ENCODE measurements at places on chromosomes 3 and 15. TPM values are rescaled to one million over a fixed set of nuclear protein-coding genes. Genes with fewer than 3 reads are reported as not detected.

The SPINK8 gene
- total RNA-seq, result not detected

The TMC3 gene
- total RNA-seq, result 0.48 TPM

The KLF15 gene
- total RNA-seq, result 1.7 TPM

The HYKK gene
- 2.2 TPM for total RNA-seq

The MKRN3 gene
- 13.5 TPM for total RNA-seq

The RARB gene
- 30.3 TPM for total RNA-seq

The VPS13C gene
- total RNA-seq, result 60.2 TPM

The TRIM42 gene
- total RNA-seq, result 2.2 TPM

The NCKIPSD gene
- 7.9 TPM for total RNA-seq

The IL1RAP gene
- 107 TPM for total RNA-seq

The FETUB gene
- 1.2 TPM for total RNA-seq

The SH3GL3 gene
- 24.8 TPM for total RNA-seq

The CPEB1 gene
- total RNA-seq, result 9.9 TPM

The SERINC4 gene
- total RNA-seq, result not detected

The GPR62 gene
- not detected for total RNA-seq

The HYAL2 gene
- total RNA-seq, result 51.8 TPM

The PLA2G4E gene
- 0.72 TPM for total RNA-seq

The GOLGA6B gene
- not detected for total RNA-seq

The CPB1 gene
- 4.6 TPM for total RNA-seq

The SEMA7A gene
- 23.1 TPM for total RNA-seq

The SLCO2A1 gene
- 4.3 TPM for total RNA-seq

The FBXW12 gene
- 6.0 TPM for total RNA-seq

The DNAH1 gene
- 2.9 TPM for total RNA-seq

The LRRN1 gene
- total RNA-seq, result 2.4 TPM

The GOLGA8S gene
- 4.6 TPM for total RNA-seq

The ANKRD34C gene
- 0.72 TPM for total RNA-seq

The FES gene
- 30.8 TPM for total RNA-seq

The CRYGS gene
- total RNA-seq, result 8.4 TPM

The ISLR2 gene
- 2.6 TPM for total RNA-seq

The INAFM2 gene
- total RNA-seq, result 26.7 TPM

The CEMIP gene
- total RNA-seq, result 2.4 TPM

The CADPS gene
- 10.1 TPM for total RNA-seq

The SLC9C1 gene
- total RNA-seq, result 4.1 TPM

The RLBP1 gene
- total RNA-seq, result not detected

The AADAC gene
- not detected for total RNA-seq

The EIF4E3 gene
- total RNA-seq, result 6.7 TPM

The KLHL40 gene
- total RNA-seq, result not detected

The UROC1 gene
- 0.48 TPM for total RNA-seq

The CACNA1D gene
- 11.6 TPM for total RNA-seq

The PPP2R3A gene
- 20.2 TPM for total RNA-seq

The DUOXA2 gene
- total RNA-seq, result 3.9 TPM

The LYZL4 gene
- total RNA-seq, result not detected

The ZNF502 gene
- 14.0 TPM for total RNA-seq

The CD200R1 gene
- 14.2 TPM for total RNA-seq

The SCAANT1 gene
- not detected for total RNA-seq

The NDUFAF3 gene
- 28.2 TPM for total RNA-seq

The GATA2 gene
- 3.6 TPM for total RNA-seq

The PPARG gene
- total RNA-seq, result 2.9 TPM
